ENCODE measurements at places on chromosomes 3 and 15. TPM values are rescaled to one million over a fixed set of nuclear protein-coding genes. Genes with fewer than 3 reads are reported as not detected.
A peak's percentile ranks its signal among the peaks of the same experiment; 100 is the strongest.

GRCh38 chr3:181999314-181999713 is 287.6 kb downstream of the SOX2 start:
- H3K4me1 ChIP-seq = no peaks in the 10 kb centered on the region
- no peaks in the 10 kb centered on the region for H3K36me3 ChIP-seq
- no peaks in the 10 kb centered on the region for H3K27me3 ChIP-seq

GRCh38 chr3:69671082-69671952 is 67.9 kb upstream of the MITF start:
- H3K27ac ChIP-seq = no peak overlapping the region
- H3K4me3 ChIP-seq = no peak overlapping the region
- H3K4me1 ChIP-seq = no peaks in the 10 kb centered on the region
- ATAC-seq = no peak

DNA sequence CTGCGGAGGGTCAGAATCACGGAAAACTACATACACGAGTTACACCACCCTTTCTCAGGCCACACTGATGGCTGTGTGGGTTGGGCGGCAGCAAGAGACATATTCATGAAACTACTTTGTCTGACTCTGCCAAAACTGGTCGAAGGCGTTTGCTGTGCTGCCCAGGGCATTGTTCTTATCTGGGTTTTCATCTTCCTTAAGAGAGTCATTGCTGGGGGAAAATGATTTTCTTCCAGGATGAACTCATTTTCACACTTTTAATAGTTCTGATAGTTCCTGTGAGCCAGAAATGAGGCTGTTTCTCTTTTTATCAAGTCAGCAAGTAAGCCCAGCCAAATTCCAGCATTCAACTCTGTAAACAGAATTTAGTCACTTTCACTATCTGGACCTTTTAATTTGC is 47.6 kb downstream of the TRIM71 start:
- H3K4me3 ChIP-seq = no peak overlapping the region
- H3K36me3 ChIP-seq = no peaks in the 10 kb centered on the region
- H3K27me3 ChIP-seq = peaks cover 3% of the 10 kb centered on the region

GRCh38 chr3:78096488-78097255 is 1056.8 kb downstream of the ROBO2 start:
- ATAC-seq = no peak
- no peaks in the 10 kb centered on the region for H3K27me3 ChIP-seq
- H3K27ac ChIP-seq = no peak overlapping the region

DNA sequence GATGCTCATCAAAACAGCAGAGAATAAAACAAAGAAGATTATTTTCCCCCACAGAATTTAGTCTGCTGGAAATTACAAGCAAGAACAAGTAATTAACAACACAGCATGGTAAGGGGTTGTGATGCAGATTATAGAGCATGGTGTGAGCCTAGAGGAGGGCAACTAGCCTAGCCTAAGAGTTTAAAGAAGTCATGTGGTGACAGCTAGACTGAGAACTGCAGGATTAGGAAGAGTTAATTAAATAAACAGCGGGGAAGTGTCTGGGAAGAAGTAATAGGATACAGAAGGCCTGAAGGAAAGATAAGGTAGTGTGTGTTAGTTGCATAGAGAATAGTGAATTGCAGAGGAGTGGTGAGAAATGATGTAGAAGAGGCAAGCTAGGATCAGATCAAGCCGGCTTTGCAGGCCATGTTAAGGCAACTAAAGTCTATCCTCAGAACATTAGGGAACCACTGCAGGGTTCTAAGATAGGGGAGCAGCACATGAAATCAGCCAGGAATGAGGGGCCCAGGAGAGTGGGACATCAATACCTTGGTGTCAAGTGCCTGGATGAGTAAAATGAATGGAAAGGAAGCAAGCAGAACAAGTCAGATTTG is 11.9 kb upstream of the PKM start:
- no peak overlapping the region for H3K4me3 ChIP-seq
- peaks cover 73% of the 10 kb centered on the region for H3K36me3 ChIP-seq
- H3K27me3 ChIP-seq = no peaks in the 10 kb centered on the region
- H3K4me1 ChIP-seq = no peaks in the 10 kb centered on the region

DNA sequence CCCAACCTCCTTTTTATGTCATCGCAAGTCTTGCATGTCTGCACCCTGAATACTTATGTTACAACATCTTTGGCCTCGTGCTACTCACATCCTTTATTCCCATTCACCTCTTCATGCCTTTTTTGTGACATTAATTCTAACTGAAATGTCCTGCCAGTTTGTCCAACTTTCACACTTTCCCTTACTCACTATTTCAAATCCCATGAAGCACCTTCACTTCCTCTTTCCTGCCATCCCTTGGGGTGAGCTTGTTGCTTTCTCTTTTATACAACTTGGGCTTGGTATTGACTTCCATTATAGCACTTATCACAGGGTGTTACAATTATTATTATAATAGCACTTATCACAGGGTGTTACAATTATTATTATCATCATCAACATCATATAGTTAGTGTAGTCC is 496.3 kb downstream of the NLGN1 start:
- H3K27ac ChIP-seq = no peak overlapping the region
- no peak for ATAC-seq
- H3K27me3 ChIP-seq = no peaks in the 10 kb centered on the region
- H3K4me1 ChIP-seq = no peaks in the 10 kb centered on the region

DNA sequence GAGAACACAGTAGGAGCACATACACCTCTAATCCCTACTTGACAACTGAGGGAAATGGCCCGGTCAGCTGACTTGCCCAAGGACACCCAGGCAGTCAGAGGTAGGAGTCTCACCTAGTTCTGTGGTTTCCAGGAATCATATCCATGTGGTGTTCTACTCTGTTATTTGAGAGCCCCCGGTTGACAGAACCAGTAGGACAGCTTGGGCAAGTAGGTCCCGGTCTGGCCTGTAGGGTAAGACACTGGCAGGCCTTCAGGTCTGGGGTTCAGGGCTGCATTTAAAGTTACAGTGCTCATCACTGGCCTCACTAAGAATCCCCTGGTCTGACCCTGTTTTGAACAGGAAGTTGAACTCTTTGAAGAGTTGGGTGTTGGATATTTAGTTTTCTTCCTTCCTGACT is 476.1 kb downstream of the SHQ1 start:
- peak overlapping the region; percentile 35 for H3K27ac ChIP-seq
- H3K4me3 ChIP-seq = no peak overlapping the region
- H3K4me1 ChIP-seq = peaks cover 26% of the 10 kb centered on the region
- no peak for ATAC-seq
- H3K27me3 ChIP-seq = no peaks in the 10 kb centered on the region
- H3K36me3 ChIP-seq = peaks cover 17% of the 10 kb centered on the region

GRCh38 chr3:148089171-148089570 is 608.5 kb upstream of the AGTR1 start:
- H3K27me3 ChIP-seq = no peaks in the 10 kb centered on the region
- H3K36me3 ChIP-seq = no peaks in the 10 kb centered on the region
- ATAC-seq = no peak
- H3K4me3 ChIP-seq = no peak overlapping the region

DNA sequence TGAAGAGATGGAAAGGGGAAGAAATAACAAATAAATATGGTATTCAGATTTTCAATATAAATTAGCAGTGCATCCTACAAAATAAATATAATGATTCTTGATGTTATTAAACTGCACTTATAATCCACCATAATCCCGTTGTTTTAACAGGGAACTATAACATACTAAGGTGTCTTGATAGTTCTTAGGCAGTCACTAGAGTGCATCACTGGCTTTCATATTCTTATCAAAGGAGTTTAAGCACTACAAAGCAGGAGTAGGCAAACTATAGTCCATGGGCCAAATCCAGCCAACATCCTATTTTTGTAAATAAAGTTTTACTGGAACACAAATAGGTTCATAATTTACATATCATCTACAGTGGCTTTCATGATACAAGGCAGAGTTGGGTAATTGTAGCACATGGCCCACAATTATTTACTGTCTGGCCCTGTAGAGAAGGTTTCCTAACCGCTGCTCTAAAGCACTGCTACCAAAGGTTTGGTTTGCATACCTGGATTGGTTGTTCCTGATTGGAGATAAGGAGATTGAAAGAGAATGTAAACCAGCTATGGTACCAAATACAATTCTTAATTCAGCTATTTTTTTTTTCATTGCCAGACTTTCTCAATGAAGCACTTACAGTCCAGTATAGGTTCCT is 104.3 kb downstream of the ZNF280D start:
- H3K4me3 ChIP-seq = no peak overlapping the region
- H3K36me3 ChIP-seq = peaks cover 13% of the 10 kb centered on the region
- H3K27ac ChIP-seq = no peak overlapping the region

GRCh38 chr3:126555795-126556636 is 2.7 kb downstream of the C3orf22 start:
- peaks cover 2% of the 10 kb centered on the region for H3K27me3 ChIP-seq
- H3K27ac ChIP-seq = no peak overlapping the region
- no peaks in the 10 kb centered on the region for H3K4me1 ChIP-seq
- H3K36me3 ChIP-seq = no peaks in the 10 kb centered on the region
- no peak overlapping the region for H3K4me3 ChIP-seq

DNA sequence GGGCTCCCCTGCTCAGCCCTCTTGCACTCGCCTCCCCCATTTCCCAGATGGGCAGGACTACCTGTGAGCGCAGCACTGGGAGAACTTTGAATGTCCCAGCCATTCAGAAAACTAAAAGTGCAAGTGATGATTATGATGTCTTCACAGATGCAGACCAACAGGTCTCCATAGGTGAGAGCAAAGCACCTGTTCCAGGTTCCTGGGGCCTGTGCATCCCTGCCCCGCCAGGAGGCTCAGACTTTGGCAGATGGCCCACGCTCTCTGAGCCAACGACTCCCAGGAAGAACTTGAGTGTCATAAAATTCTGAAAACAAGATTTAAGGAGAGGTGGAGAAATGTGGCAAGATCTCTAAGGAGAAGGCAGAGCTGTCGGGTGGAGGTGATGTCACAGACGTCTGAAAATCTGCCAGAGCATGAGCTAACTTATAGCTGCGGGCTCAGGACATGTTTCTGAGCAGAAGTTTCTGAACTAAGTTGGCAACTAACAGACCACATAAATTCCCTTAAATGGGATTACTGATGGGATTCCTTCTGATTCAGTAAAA is 110.8 kb upstream of the IGF1R start:
- H3K27me3 ChIP-seq = peaks cover 20% of the 10 kb centered on the region
- H3K36me3 ChIP-seq = no peaks in the 10 kb centered on the region
- no peak overlapping the region for H3K4me3 ChIP-seq
- ATAC-seq = no peak

GRCh38 chr3:30180310-30181177 is 425.9 kb upstream of the TGFBR2 start:
- no peak for ATAC-seq
- no peak overlapping the region for H3K27ac ChIP-seq
- no peaks in the 10 kb centered on the region for H3K36me3 ChIP-seq

GRCh38 chr3:177353140-177353539 is 155.9 kb upstream of the TBL1XR1 start:
- no peak for ATAC-seq
- no peak overlapping the region for H3K4me3 ChIP-seq
- no peak overlapping the region for H3K27ac ChIP-seq
- no peaks in the 10 kb centered on the region for H3K36me3 ChIP-seq
- H3K4me1 ChIP-seq = peaks cover 41% of the 10 kb centered on the region

DNA sequence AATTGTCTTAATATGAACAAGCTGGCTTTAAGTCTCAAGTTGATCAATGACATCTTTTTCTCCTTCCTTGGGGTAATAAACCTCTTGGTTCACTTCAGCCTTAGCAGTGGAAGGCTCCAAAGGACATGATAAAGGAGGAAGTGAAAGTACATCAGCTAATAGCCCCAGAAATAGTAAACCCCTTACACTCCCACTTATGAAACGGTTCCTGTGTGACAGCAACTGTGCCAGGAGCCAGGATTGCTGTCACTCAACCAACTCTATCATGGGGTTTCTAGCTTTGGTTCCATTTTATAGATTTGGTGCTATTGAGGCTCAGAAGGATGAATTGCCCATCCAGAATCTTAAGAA is 216.7 kb downstream of the ABHD5 start:
- peaks cover 20% of the 10 kb centered on the region for H3K27me3 ChIP-seq
- H3K4me1 ChIP-seq = no peaks in the 10 kb centered on the region
- ATAC-seq = no peak
- H3K27ac ChIP-seq = no peak overlapping the region

- no peaks in the 10 kb centered on the region for H3K27me3 ChIP-seq
- no peaks in the 10 kb centered on the region for H3K4me1 ChIP-seq
- H3K4me3 ChIP-seq = no peak overlapping the region
- no peak overlapping the region for H3K27ac ChIP-seq
- ATAC-seq = no peak
These were observed 82.1 kb downstream of the NEK10 start for GRCh38 chr3:27287052-27287451.

- peaks cover 21% of the 10 kb centered on the region for H3K27me3 ChIP-seq
- H3K36me3 ChIP-seq = no peaks in the 10 kb centered on the region
- no peak overlapping the region for H3K27ac ChIP-seq
- no peak for ATAC-seq
- H3K4me1 ChIP-seq = no peaks in the 10 kb centered on the region
These were observed 151.0 kb downstream of the TJP1 start for GRCh38 chr15:29670998-29671981.

DNA sequence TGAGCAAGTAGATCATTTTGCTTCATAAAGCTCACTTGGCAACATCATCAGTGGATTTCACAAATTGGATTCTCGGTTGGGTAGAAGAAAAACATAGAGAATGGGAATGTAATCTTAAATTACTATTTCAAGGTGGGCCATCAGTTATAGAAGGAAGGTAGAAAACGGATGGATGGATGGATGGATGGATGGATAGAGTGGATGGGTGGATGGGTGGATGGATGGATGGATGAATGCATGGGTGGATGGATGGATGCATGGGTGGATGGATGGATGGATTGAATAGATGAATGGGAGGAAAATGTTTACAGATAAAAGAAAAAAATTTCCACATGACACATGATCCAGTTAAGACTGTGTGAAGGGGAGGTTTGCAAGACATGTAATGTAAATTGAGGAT is 159.7 kb downstream of the MEX3B start:
- H3K27ac ChIP-seq = no peak overlapping the region
- H3K4me3 ChIP-seq = no peak overlapping the region
- H3K4me1 ChIP-seq = no peaks in the 10 kb centered on the region
- no peak for ATAC-seq
- H3K27me3 ChIP-seq = peaks cover 10% of the 10 kb centered on the region

DNA sequence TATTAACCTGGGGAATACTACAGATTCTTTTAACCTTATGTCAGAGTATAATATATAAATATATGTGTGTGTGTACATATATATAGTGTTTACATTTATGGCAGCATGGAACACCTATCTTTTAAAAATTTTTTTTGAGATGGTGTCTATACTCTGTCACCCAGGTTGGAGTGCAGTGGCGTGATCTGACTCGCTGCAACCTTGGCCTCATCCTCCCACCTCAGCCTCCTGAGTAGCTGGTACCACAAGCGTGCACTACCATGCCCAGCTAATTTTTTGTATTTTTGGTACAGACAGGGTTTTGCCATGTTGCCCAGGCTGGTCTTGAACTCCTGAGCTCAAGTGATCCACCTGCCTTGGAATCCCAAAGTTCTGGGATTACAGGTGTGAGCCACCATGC is 18.5 kb upstream of the ERICH6 start:
- peak overlapping the region; percentile 85 for H3K27ac ChIP-seq
- ATAC-seq = peak; percentile 67
- H3K4me3 ChIP-seq = peak overlapping the region; percentile 67

The GOLGA8Q gene
- total RNA-seq = not detected

The C3orf85 gene
- total RNA-seq = not detected

The IL17RE gene
- 20.1 TPM for total RNA-seq

The CAPN3 gene
- total RNA-seq = 4.6 TPM

The POLR2M gene
- total RNA-seq = 68.1 TPM
